ENCODE measurements at places on chromosomes 13 and 19.

- no peaks in the 10 kb centered on the region for H3K36me3 ChIP-seq
- H3K4me1 ChIP-seq = no peaks in the 10 kb centered on the region
- DNase-seq = no peak
- H3K27me3 ChIP-seq = no peaks in the 10 kb centered on the region
Observed at GRCh38 chr13:108615241-108615640, 14.2 kb upstream of the MYO16 start.

GRCh38 chr19:7312816-7313215, 18.6 kb upstream of the INSR start:
- no peaks in the 10 kb centered on the region for H3K4me1 ChIP-seq
- no peaks in the 10 kb centered on the region for H3K36me3 ChIP-seq
- no peaks in the 10 kb centered on the region for H3K27me3 ChIP-seq
- DNase-seq = no peak

DNA sequence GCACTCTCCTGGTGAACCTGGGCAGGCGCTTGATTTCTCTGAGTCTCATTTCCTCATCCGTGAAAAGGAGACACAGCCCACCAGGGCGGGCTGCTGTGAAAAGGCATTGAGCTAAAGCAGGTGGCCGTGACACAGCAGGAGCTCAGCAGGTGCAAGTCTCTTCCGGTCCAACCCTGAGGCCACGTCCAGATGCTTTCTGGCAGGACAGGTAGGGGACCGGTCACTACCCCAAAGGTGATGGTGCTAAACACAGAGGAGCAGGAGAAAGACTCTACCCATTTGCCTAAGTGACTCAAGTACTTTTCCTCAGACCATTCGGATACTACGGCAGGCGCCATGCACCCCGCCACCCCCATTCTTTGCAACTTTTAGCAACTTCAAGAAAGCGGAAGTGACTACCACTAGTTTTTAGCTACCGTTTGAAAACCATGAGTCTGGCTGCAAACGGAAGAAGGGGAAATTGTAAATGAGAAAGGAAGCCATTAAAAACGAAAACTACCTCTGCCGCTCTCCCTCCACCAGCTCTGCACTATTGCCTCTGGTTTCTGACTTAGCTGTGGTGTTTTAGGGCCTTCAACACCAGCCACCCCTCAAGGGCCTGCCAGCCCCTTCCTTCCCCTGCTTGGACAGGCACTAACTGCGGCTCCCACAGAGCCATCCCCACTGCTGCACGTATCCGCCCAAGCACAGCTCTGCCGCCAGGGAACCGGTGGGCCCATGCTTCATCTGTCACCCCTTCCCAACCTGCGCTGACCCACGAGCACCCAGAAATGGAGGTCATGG, 4.8 kb downstream of the PPP6R1 start:
- peaks cover 3% of the 10 kb centered on the region for H3K36me3 ChIP-seq
- no peak overlapping the region for H3K4me3 ChIP-seq
- no peak for DNase-seq

DNA sequence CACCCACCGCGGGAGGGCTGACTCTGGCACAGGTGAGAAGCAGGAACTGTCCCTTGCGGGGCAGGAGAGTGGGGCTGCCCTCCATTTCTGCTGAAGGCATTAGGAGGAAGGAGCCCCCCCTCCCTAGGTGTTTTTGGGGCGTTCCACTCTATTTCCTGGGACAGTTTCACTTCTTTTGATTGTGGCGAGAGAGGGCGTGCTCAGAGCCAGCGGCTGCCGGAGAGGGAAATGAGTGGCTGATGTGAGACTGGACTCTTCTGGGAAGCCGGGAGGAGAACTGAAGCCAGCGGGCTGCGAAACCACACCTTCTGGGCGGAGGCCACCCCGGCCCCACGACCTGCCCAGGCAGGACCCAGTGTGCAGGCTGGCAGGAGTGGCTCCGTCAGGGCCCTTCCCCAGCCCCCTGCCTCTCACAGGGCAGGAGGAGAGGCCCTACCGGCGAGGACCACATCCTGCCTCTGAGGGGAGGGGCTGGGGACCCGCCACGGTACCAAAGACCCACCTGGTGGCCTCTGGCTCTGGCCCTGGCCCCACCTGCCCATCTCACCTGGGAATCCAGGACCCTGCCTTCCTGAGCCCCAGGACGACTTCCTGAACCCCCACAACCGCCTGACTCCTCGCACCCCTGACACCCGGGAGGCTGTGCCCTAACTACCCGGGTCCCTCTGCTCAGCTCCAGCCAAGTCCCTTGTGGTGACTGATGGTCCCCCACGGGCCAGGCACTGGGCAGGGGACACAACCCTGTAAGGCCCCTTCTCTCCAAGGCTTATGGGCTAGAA, 25.9 kb downstream of the MPND start:
- H3K36me3 ChIP-seq = peaks cover 2% of the 10 kb centered on the region
- H3K4me1 ChIP-seq = peaks cover 9% of the 10 kb centered on the region
- no peak overlapping the region for H3K4me3 ChIP-seq
- H3K27ac ChIP-seq = peak overlapping the region; percentile 71
- DNase-seq = no peak

DNA sequence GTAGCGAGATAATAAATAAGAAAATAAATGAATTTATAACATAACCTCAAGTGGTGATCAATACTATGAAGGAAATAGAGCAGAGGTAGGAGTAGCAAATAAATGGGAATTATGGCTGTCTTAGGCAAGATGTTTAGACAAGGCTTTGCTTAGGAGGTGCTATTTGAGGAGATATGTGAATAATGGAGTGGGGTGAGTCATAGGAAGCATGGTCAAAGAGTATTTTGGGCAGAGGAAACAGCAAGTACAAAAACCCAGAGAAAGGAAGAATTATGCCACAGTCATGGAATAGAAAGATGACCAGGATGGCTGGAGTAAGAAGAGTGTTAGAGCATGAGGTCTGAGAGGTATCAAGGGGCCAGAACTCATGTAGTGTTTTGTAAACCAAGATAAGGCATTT, 33.6 kb upstream of the LPAR6 start:
- no peaks in the 10 kb centered on the region for H3K36me3 ChIP-seq
- no peaks in the 10 kb centered on the region for H3K4me1 ChIP-seq
- no peak overlapping the region for H3K27ac ChIP-seq
- H3K27me3 ChIP-seq = no peaks in the 10 kb centered on the region
- no peak overlapping the region for H3K4me3 ChIP-seq
- no peak for DNase-seq

- peaks cover 3% of the 10 kb centered on the region for H3K36me3 ChIP-seq
- H3K4me1 ChIP-seq = peaks cover 37% of the 10 kb centered on the region
- H3K27ac ChIP-seq = peak overlapping the region; percentile 74
- DNase-seq = peak; percentile 47
Observed at GRCh38 chr13:113489549-113490495, 689 bp downstream of the DCUN1D2 start.

DNA sequence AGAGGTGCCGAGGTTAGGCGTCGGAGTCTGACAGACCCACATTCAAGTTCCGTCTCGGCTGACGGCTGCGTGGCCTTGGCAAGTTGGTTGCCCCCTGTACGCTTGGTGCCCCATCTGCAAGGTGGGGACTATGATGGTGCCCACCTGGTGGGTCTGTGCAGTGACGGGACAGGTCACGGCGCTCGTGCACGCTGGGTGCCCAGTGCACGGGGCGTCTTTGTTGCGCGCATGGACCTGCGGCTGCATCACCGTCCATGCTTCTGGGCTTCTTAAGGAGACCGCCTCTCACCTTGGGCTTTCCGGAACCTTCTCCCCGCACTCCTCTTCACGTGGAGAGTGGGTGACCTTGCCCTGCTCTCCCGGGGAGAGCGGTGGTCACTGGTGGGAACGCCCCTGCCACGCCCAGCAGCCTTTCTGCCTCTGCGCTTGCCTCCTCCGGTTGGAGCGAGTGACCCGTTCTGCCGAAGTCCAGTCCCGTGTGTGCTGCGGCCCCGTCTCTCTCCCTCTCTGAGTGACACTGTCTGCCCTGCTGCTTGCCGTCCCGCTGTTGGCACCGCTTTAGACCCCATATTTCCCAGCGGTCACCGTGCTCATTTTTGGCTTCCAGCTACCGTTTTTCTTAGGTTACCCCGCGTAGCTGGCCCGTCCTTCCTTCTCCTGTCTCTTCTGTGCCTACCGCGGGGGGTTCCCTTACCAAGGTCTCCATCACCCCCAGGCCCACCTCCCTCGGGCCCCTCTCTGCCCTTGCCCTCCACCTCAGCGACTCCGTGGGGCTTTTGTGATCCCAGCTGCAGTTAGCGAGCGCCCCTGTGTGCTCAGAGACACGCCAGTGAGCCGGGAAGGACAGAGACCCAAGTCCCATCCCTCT, 6.4 kb downstream of the ATP11A start:
- H3K4me3 ChIP-seq = no peak overlapping the region
- no peaks in the 10 kb centered on the region for H3K27me3 ChIP-seq
- no peaks in the 10 kb centered on the region for H3K36me3 ChIP-seq
- no peak for DNase-seq
- no peak overlapping the region for H3K27ac ChIP-seq
- peaks cover 38% of the 10 kb centered on the region for H3K4me1 ChIP-seq

- 0 out of 2 replicates have a peak, but pooled peaks cover 12% of the 10 kb centered on the region for H3K4me1 ChIP-seq
- no peaks in the 10 kb centered on the region for H3K27me3 ChIP-seq
- H3K36me3 ChIP-seq = no peaks in the 10 kb centered on the region
- peak overlapping the region; percentile 69 for H3K27ac ChIP-seq
- H3K4me3 ChIP-seq = no peak overlapping the region
- DNase-seq = peak; percentile 70
Observed at GRCh38 chr13:28636677-28637317, 22.1 kb upstream of the POMP start.

DNA sequence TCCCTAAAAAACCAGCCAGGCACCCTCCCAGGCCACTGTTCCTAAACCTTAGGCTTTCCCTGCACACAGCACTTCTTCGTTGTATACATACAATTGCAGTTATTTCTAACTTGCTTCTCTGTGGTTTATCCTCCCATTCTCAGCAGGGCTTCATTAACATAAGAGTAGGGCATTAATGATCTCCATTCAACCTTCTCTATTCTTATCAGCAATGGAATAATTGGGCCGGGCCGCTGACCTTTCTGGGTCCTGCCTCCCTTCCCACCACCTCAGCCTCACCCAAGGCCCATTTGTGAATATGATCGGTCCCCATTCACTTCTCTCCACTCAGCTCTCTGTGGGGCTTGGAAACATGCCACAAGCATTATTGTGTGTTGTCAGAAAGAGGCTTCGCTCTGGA, 184.2 kb downstream of the SUCLA2 start:
- no peaks in the 10 kb centered on the region for H3K36me3 ChIP-seq
- H3K27ac ChIP-seq = no peak overlapping the region
- H3K27me3 ChIP-seq = no peaks in the 10 kb centered on the region
- DNase-seq = no peak

DNA sequence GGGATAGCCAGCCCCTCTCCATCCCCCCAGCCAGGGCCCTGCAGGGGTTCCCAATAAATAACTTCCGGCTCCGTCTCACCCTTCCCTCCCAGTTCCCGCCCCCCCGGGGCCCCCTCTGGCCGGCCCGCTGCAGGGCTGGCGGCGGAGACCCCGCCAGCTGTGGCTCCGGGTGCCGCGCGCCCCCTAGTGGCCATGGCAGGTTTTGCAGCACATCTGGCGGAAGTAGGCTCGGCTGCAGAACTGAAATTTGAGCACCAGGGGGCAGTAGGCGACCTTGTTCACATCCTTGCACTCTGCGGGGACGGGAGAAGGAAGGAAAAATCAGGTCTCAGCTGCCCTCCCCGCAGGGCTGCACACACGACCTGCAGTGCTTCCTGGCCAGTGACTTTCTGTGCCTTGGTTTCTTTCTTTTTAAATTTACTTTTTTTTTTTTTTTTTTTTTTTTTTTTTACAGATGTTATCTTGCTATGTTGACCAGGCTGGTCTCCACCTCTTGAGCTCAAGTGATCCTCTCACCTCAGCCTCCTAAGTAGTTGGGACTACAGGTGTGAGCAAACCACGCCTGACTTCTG, 3.6 kb upstream of the MYO1F start:
- no peaks in the 10 kb centered on the region for H3K36me3 ChIP-seq
- H3K27ac ChIP-seq = no peak overlapping the region
- DNase-seq = peak; percentile 76

- H3K27ac ChIP-seq = peak overlapping the region; percentile 88
- H3K36me3 ChIP-seq = peaks cover 7% of the 10 kb centered on the region
- H3K4me3 ChIP-seq = no peak overlapping the region
Observed at GRCh38 chr13:73075546-73075945, 16.7 kb downstream of the KLF5 start.

DNA sequence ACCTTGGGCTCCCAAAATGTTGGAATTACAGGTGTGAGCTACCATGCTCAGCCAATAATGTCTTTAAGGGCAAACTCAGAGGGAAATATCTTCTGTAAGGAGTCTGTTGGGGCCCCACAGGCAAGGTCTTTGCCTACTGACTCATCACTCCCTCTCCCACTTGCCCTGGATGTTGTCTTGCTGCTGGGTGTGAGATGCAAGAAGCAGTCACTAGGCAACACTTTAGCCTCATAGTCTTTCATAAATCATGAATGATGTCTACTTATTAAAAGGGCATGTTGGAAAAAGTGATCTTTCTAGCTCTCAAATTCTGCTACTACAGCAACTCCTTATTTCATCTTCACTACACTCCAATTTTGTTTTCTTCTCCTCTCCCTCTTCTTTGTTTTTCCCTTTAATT, 34.6 kb upstream of the SLC10A2 start:
- no peaks in the 10 kb centered on the region for H3K36me3 ChIP-seq
- no peak for DNase-seq
- no peaks in the 10 kb centered on the region for H3K27me3 ChIP-seq
- no peak overlapping the region for H3K4me3 ChIP-seq
- H3K4me1 ChIP-seq = no peaks in the 10 kb centered on the region
- H3K27ac ChIP-seq = no peak overlapping the region

DNA sequence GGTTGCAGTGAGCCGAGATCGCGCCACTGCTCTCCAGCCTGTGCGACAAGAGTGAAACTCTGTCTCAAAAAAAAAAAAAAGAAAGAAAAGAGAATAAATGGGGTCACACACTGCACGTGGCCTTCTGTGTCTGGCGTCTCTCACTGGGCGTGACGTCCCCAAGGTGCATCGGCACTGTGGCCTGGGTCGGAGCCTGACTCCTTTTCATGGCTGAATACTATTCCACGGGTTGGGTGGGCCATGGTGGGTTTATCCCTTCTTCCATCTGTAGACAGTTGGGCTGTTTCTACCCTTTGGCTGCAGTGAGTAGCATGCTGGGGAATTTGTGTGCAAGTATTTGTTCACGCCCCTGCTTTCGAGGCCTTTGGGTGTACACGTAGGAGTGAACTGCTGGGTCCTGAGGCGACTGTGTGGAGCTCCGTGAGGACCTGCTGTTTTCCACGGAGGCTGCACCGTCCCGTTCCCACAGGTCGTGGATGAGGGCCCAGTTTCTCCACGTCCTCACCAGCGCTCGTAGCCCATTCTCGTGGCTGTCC, 8.3 kb upstream of the MISP start:
- no peak overlapping the region for H3K27ac ChIP-seq
- H3K36me3 ChIP-seq = no peaks in the 10 kb centered on the region
- H3K27me3 ChIP-seq = no peaks in the 10 kb centered on the region
- no peak overlapping the region for H3K4me3 ChIP-seq

DNA sequence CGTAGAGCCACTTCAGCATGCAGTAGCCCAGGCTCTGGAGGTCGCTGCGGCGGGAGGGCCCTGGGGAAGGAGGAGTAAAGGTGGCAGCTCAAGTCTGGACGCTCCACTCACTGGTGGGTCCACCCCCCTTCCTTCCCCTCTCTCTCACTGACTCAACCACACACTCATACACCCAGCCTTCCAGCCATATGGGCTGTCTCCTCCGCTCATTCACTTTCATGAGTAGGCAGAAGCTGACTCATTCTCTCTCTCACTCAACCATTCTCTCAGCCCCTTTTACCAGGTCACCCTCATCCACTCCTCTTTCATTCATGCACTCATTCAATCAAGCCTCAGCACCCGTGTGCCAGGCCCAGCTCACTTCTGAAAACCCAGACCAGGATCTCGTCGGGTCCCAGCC, 27.5 kb upstream of the SIGLEC11 start:
- no peak overlapping the region for H3K4me3 ChIP-seq
- H3K4me1 ChIP-seq = no peaks in the 10 kb centered on the region

- H3K4me3 ChIP-seq = no peak overlapping the region
- H3K27ac ChIP-seq = no peak overlapping the region
- no peak for DNase-seq
- H3K36me3 ChIP-seq = no peaks in the 10 kb centered on the region
- peaks cover 5% of the 10 kb centered on the region for H3K4me1 ChIP-seq
Observed at GRCh38 chr19:1046117-1046626, 6.3 kb downstream of the ABCA7 start.

Measured in Caco-2 (cell line).